ENCODE measurements at places on chromosomes 7 and 10. TPM values are rescaled to one million over a fixed set of nuclear protein-coding genes. Genes with fewer than 3 reads are reported as not detected.

CDHR1 gene
- total RNA-seq: not detected

CNPY1 gene
- total RNA-seq: not detected

- DNase-seq: no peak
Measured at GRCh38 chr7:158077151-158077840, 510.3 kb downstream of the PTPRN2 start.

GRCh38 chr10:12656518-12657142 lies 307.3 kb downstream of the CAMK1D start:
- DNase-seq: peak; percentile 55

GPR22 gene
- total RNA-seq: not detected

STK32C gene
- total RNA-seq: 16.6 TPM

CTAGE6 gene
- not detected for total RNA-seq

DNA sequence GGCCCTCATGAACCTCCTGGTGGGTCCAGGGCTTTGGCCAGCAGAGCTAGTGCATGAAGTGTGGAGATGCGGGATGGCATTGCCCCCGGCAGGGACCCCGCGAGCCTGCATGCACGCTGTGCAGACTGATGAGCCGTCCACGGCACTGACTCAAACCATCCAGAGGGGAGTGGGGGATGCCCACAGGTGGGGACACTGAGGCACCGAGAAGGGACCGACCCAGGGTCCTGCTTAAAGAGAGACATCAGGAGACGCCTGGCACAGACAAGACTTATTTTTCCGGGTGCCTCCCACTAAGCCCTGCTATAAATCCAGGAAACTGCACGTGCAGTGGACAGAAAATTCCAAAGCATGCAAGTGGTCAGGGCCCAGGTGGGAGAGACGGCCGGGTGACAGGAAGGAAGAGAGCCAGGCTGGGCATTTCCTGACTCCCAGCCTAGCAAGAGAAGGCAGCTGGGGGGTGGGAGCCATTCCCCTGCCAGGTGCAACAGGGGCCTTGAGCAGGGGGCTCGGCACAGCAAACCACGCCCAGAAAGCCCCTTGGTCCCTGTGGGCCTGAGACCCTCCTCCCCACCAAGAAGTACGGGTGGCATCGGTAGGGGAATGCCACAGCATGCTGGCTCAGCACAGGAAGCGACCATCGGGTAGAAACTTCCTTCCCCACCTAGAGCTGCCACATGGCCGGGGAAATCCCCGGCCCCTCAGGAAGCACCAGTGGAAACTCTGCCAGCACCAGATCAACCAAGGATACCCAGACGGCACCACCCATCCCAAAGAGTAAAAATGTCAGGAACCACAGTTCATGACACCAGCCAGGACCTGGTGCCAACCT lies 91.5 kb downstream of the FOXL3 start:
- DNase-seq: no peak

DNA sequence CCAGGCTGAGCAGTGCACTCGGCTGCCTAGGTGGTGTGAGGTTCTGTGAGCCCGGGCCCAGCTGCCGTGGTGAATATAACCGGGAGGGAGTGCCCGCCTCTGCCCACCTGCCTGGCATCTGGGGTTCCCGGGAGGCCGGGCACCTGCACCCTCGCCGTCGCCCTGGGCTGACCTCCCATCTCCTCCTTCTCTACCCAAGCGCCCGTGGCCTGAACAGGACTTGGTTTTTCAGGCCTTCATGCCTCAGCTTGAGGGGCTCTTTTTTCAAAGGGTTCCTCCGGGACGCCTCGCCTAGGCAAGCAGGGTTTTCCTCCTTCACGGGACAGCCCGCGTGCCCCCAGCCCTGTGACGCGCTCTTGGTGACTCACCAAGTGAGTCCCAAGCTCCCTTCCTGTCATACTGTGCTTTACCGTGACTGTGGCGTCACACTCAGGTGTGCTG lies 9.9 kb downstream of the INPP5A start:
- no peak for DNase-seq

- no peak for DNase-seq
Measured at GRCh38 chr10:67004690-67005089, 78.9 kb downstream of the LRRTM3 start.

DNA sequence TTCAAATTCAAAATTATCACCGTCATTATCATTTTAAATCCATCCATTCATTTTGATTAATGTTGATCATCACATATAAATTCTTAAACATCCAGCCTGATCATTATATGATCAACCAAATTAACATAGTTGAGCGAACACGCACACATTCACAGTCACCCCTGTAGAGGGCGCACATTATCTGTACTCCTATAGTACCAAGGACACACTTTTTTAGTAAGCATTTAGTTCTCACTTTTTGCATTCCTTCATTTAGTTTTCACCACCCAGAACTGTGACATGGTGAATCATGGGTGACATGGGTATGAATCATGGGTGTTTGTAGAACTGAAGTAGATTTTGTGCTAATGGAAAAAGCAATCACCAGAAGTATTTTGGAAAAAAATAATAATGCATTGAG lies 26.0 kb upstream of the ZNF735 start:
- DNase-seq: peak; percentile 9

SLC13A1 gene
- total RNA-seq: not detected

ACBD7 gene
- total RNA-seq: 6.7 TPM

DNA sequence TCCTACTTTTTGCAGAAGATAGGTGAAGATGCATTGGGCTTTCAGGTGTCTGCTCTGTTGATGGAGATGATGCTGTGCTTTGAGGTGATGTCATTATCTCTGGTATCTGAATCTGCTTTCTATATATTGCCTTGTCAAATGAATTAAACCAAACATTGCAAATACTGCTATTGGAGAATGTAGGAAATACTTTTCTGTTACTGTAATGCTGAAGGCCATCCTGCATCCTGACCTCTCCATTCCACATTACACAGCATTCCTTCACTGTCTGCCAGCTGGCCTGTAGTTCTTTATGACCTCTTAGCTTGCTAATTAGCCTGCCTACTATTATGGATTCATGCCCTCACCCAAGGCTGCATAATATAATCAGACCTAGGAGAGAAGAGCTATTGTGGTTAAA lies 73.2 kb downstream of the VCL start:
- peak; percentile 64 for DNase-seq

GALNT17 gene
- total RNA-seq: not detected

DNA sequence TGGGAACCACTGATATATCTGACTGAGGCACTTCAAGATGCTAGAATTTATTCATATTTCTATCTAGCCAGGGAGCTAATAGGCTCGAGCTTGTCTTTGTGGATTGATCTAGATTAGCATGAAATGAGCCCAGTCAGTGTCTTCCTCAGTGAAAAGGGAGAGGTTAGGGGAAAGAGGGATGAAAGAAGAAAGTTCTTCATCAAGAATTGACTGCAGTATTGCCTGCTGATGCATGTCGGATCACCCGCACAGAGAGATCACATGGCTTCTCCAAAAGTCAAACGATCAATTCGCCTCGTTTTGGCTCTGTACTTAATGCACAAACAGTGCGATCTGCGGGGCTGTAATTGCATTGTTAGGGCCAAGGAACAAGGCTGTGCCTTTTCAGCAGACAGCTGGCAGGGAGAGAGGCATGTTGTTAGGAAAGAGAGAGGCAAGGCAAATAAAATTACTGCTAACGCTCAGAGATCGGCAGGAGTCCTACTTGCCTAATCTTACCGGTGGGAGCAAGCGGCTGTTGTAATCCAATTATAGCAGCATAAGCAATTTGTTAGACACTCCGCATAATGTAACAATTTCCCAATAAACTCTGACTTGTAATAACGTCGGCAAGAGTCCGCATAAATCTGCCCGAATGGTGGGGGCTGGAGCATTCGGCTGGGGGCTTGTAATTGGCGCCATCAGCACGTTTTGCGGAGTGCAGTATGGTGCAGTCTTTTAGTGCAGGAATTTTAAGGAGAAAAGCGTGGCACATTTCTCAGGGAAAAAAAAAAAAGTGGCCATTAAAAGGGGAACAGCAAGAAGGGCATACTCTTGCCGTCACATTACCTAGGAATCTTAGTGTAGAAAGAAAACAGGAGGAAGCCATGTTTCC lies 102.1 kb downstream of the POLL start:
- no peak for DNase-seq

C10orf67 gene
- total RNA-seq: not detected

DNA sequence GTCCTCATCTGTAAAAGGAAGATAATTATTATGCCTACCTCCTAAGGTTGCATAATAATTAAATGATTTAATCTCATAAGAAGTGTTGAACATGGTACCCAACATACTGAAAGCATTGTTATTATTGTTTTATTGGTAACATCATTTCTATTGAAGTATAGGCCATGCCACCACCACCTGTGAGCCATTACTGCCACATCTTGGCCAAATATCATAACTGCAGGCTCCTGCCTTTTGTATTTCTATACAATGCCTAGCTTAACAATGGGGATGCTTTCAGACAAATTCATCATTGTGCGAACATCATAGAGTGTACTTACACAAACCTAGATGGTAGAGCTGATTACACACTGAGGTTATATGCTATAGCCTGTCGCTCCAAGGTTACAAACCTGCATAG lies 61.1 kb upstream of the NPSR1 start:
- DNase-seq: peak; percentile 29

NKX1-2 gene
- not detected for total RNA-seq

AGBL3 gene
- 3.5 TPM for total RNA-seq

FAM24B gene
- total RNA-seq: 5.9 TPM

PVRIG gene
- not detected for total RNA-seq

- DNase-seq: no peak
Measured at GRCh38 chr10:123564631-123565030, 101.5 kb upstream of the GPR26 start.

DNA sequence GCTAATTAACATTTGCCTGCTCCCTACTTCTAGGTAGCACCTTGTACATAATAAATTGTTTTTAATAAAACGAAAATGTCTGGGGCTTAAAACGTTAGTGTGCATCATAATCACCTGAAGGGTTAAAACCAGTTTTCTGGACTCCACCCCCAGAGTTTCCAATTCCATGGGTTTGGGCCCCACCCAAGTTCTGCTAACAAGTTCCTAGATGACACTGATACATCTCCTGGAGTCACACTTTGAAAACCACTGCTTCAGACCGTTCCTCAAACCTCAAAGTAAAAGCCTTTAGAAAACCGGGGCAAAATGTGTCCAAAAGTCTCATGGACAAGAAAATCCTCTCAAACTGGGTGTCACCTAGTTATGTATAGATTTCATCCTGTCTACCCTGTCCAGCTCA lies 9.3 kb downstream of the OSBPL3 start:
- peak; percentile 81 for DNase-seq

DNA sequence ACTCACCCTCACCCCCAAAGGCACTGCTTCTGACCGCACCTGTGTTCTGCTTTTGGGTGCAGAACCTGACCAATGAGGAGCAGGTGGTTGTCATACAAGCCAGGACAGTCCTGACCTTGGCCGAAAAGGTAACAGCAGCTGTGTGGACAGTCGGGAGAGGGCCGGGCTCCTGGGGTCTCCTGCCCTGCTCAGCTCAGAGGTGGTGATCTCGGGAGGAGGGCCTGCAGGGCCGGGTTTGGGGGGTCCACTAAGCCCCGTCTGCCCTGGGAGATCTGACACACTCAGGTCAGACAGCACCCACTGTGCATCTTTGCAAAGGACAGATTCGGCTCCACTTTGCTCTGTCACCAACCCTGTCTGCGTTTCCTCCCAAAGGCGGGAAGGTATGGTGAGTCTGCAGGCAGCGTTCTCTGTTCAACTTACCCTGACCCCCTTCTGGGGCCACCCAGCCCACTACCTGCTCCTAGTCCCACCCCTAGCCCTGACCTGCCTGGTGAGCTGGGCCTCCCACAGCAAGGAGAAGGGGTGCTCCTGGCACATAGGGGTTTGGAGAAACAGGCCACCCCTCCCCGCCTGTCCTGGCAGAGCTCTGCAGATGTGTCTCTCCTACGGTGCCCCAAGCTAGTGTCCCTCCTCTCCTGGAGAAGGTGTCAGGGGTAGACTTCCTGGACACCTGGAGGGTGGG lies 33.7 kb upstream of the DPYSL4 start:
- no peak for DNase-seq

- peak; percentile 34 for DNase-seq
Measured at GRCh38 chr10:95440756-95441546, 120.2 kb downstream of the SORBS1 start.

DNA sequence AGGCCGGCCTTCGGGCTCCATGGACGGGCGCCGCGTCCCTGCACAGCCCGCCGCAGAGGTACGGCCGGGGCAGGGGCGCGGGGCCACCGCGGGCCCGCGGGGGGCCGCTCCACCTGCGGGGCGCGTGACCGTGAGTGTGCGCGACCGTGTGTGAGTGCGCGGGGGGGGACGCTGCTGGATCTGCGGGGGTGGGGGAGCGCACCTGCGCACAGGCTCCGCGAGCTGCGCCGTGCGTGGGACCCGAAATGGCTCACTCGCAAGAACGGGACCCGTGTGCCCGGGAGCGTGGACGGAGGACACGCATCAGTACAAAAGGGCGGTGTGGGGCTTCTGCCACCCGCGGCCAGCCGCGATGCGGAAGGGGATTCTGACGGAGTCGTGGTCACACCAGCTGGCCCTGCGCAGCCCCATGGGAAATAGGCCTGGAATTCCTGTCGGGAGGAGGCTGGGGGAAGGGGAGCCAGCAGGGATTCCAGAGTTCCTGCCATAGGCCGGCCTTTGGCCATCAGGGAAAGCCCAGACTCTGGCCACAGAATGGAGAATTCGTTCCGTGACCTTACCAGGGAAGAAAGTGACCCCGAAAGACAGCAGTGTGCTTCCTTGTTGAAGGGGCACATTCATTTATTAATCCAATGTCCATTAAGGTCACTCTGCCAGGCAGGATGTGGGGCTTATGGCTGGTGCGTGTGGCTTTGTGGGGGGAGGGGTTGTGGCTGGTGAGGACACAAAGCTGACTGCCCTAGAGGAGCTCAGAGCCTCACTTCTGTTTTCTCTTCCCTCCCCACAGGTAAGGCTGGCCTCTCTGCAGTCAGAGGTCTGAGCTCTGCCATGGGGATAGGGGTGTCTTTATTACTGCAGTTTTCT lies 494 bp downstream of the REPIN1 start:
- DNase-seq: peak; percentile 79

- DNase-seq: no peak
Measured at GRCh38 chr10:119115926-119116325, 12.0 kb downstream of the DENND10 start.

LRRD1 gene
- not detected for total RNA-seq

GRCh38 chr10:74824900-74825370 lies 1.5 kb upstream of the KAT6B start:
- DNase-seq: peak; percentile 7

DNA sequence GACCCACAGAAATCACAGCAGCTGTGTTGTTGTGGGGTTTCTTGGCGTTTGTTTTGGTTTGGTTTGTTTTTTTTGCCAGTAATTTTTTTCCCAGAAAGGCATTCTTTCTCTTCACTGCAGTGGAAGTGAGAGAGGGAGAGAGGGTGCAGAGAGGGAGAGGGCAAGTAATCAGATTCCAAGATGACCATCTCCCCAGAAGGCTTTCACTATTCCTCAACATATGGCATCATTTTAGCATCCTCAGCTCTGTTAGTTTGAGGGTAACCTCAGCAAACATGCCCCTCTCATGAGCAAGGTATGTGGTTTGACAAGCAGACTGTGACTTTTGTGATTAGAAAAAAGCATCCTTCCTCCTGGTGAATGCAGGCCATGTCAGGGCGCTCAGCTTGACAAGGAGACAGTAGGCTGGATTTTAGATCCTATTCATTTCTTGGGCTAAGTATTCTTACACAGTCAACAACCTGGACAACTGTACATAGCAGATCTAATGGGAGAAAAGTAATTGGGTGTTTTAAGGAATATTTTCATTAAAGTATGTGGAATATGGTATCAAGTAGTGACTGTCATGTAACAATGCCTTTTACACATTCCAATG lies 86.3 kb upstream of the PIK3CG start:
- peak; percentile 33 for DNase-seq

- DNase-seq: no peak
Measured at GRCh38 chr7:135189961-135190360, 19.5 kb upstream of the CYREN start.

Data from RPMI7951 (cell line).